ENCODE measurements at places on chromosomes 13 and 19.

DNA sequence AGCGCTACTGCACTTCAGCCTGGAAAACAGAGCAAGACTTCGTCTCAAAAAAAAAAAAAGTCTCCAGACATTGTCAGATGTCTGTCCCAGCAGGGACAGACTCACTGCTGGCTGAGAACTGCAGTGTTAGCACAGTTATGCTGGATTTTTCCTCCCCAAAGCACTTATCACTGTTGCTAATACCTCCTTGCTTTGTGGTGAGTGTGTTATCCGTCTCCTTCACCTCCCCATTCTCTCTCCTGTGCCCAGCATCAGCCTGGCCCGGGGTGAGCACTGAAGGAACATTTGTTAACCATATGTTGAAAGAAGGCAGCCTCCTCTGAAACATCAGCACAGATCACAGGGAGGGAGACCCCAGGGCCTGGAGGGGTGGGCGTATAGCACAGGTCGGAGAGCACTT is 11.3 kb downstream of the MYO9B start:
- no peak for DNase-seq

- no peak for DNase-seq
Measured at GRCh38 chr13:32589471-32589870, 3.2 kb downstream of the PDS5B start.

- no peak for DNase-seq
Measured at GRCh38 chr13:49503951-49504350, 8.2 kb downstream of the PHF11 start.

DNA sequence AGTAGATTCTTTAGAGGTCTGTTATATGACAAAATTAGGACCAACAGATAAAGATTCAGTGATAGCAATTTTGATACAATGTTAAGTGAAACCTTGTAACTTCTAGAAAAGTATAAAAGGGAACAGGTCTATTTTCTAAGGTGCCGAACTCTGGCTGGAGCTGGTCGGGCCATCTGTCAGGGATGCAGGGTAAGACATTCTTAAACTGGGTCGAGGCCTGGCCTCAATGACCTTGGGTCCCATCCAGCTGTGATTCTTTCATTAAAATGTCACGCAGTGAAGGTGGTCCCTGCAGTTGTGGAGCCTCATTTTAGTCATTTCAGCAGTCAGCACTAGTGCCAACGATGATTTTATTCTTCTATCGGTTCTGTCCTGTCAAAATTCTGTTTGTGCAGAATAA is 271.9 kb upstream of the SPRY2 start:
- no peak for DNase-seq

DNA sequence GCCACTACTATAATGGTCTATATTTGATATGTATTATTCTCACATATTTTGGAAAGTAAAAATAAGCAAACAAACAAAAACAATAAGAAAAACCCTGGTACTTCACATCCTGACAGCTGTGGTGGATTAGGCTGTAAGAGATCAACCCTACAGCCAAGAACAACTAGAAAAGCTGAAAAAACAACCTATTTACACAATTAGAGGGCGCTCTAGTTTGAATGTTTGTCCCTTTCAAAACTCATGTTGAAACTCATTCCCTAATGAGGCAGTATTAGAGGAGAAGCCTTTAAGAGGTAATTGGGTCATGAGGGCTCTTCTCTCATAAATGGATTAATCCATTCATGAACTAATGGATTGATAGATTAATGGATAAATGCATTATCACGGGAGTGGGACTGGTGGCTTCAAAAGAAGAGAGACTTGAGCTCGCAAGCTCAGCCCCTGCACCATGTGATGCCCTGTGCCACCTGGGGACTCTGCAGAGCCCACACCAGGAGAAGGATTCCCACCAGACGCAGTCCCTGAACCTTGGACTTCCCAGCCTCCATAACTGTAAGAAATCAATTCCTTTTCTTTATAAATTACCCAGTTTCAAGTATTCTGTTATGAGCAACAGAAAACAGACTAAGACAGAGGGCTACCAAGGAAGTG is 733.9 kb upstream of the ARGLU1 start:
- peak; percentile 9 for DNase-seq

DNA sequence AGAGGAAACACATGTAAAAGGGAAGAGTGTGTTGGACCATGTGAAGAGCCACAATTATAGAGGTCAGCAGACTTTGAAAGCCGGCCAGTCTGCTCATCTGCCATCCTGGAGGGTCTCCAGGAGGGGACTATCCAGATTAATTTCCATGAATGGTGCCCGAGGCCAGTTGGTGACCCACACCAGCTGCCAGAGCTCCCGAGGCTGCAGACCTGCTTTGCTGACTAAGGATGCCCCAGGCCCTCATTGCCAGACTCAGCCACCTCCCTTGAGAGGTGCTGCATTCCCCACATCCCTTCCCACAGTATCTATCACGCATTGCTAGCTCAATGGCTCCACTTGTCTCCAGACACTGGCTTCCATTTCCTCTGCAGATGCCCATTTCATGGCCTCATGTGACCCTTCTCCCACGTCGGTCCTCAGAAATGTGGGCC is 110.3 kb downstream of the NALCN start:
- no peak for DNase-seq

- DNase-seq: no peak
Measured at GRCh38 chr19:40147693-40148347, 43.4 kb upstream of the MAP3K10 start.

DNA sequence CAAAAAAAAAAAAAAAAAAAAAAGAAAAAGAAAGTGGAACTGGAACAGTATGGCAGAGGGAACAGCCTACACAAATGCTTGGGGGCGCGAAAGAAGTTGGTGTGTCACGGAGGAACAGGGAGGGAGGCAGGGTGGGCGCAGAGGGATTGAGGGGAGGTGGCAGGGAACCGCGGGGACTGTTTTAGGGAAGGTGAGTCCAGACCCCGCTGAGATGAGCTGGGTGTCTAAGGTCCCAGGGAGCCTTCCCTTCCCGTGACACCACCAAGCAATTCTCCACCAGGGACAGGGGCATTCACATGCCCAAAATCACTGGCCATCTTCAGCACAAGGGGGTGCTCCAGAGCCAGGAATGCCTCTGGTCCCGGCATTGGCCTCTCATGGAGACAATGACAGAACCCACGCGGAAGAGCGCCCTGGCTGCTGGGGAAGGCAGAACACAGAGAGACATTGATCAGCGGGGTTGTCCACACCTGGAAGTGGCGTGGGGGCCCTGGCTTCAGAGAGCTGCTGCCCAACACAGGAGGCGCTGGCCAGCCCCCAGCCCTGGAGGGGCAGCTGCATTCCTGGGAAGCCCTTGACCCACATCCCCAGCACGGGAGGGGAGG is 6.9 kb downstream of the PEAK3 start:
- peak; percentile 29 for DNase-seq

DNA sequence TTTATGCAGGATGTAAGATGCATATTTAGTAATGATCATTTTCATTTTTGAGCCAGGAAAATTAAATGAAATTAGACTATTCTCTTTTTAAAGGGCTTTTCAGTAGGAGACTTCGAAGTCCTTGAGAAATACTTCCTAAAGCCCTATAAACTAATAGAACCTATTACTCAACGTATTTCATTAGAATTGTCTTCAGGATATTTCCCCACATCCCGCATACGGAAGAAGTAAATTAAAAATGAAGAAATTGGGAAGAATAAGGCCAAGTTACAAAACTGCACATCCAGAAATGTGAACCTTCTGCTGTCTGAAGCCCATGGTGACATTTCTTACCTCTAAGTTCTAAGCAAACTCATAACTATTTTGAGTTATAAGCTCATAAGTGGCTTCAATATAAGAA is 66.5 kb downstream of the RXFP2 start:
- no peak for DNase-seq

DNA sequence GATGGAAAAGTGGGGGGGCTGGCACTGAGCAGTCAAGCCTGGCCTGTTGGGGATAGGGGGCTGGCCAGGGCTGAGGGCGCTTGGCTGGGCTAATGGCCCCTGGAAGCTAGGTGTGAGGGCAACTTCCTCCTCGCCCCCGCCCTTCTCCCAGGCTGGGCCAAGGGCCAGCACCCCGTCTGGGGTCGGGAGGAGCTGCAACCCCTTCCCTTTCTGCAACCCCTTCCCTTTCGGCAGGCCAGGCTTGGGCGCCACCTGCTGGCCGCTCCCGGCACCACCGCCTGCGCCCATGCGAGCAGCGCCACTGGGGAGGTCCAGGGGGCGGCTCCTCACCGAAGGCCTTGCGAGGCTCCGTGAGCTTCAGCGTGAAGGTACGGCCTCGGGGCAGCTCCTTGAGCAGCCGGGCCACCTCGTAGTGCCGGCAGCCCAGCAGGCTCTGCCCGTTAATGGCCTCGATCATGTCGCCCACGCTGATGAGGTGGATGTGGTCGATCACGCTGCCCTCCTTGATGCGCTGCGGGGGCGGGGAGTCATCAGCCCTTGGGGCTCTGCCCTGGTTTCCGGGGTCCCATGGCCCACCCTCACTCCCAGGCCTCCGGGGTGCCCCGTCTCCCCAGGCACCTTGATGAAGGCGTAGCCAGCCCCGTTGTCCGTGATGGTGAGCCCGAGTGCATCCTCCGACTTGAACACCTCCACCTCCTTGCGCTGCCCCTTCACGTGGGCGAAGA is 5.0 kb upstream of the PTGER1 start:
- no peak for DNase-seq

DNA sequence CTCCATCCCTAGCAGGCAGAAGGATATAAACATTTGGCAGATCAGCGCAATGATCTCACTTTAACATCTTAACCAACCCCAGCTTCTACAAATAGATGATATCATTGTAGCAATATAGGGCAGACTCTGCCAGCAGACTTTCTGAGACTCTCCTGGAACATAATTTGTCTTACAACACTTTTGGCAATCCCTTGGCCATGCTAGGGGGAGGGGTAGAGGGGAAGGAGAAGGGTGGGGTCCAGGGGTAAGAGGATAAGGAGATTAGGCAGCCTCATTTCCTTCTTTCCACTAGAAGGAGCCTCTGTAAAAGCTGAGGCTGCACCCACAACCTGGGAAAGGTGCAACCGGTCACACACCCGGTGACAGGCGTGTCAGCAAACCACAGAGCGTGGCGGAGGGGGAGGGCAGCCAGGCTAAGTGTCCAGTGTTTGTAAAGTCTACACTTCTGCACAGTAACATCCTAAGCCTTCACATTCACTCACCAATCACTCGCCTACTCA is 8.7 kb upstream of the UBAC2 start:
- no peak for DNase-seq

DNA sequence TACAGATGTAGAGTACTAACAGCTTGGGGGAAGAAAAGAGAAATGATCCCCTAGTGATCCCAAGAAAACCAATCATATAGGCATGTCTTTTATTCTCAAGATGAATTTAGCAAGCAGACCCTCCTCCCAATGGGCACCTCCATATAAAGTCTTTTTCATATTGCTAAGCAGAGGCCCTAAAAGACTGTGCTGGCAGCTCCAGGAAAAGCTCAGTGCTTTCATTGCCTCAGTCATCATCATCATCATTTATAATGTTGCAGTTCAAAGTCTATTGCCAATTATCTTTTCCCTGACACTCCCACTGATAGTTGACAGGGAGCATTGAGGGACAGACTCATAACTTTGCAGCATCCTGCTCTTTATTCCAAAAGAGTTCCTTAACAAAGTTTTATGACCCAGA is 13.0 kb downstream of the GPR183 start:
- no peak for DNase-seq

DNA sequence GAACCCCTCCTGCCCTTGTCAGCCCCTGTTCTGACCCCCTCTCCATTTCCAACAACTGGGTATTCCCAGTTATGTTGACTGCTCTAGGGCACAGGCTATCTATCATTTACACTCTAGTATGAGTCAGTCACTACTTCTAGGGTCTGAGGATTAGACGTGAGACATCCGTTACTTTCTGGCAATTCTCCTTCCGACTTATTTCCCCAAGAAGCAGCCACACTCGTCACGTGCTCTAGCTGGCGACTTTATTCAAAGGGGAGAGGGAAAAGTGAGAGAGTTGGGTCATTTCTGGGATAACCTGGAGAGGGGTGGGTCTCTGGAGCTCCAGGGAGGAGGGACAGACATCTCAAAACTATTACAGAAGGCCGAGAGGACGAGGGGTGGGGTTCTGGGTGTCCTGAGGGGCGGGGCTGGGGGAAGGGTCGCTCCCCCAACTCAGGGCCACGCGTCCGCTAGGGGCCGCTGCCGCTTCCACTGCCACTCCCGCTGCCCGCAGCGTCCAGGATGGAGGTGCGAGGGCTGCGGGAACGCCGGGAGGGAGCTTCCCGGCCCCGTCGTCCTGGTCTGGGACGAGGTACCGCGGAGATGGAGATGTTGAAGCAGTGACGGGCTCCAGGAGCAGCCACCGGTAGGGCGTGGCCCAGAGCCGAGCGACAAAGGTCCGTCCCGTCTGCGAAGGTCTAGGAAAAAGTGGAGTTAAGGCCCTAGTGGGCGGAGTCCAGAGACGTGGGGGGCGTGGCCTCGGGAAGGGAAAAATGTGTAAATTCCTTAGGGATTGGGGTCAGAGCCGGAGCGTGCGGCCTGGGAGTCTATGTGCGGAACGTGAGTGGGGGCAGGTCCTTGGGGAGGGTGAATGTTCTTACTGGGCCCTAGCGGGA is 8.9 kb downstream of the RTBDN start:
- peak; percentile 17 for DNase-seq

- DNase-seq: no peak
Measured at GRCh38 chr19:52099497-52100138, 4.1 kb upstream of the ZNF841 start.

DNA sequence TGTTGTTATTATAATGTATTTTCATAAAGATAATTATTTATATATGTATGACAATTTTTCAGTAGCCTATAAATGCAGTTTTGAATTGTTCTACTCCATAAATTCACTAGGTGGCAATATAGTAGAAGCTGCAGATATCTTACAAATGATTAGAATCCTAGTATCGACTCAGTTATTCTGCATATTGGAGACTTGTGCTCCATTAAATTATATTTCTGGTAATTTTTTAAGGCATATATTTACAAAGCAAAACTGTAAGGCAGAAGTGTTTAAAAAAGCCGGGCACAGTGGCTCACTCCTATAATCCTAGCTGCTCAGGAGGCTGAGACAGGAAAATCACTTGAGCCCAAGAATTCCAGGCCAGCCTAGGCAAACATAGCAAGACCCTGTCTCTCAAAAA is 58.7 kb downstream of the DPY19L3 start:
- peak; percentile 22 for DNase-seq

Measured in NCI-H1092 treated with DMSO at 0.1 percent for 48 hours (cell line).